Urinary bladder (tissue), 4 donors: ENCODE measurements at places on chromosomes 7 and 10. TPM values are rescaled to one million over a fixed set of nuclear protein-coding genes. Genes with fewer than 3 reads are reported as not detected.

Gene NKX2-3
- 0.11 TPM for total RNA-seq

Gene RET
- 2.7 TPM for total RNA-seq

Gene GIMAP5
- 25.6 TPM for total RNA-seq

GRCh38 chr10:22420787-22421517, 75.7 kb downstream of the SPAG6 start:
- DNase-seq: no peak

Gene IDI2
- not detected for total RNA-seq

DNA sequence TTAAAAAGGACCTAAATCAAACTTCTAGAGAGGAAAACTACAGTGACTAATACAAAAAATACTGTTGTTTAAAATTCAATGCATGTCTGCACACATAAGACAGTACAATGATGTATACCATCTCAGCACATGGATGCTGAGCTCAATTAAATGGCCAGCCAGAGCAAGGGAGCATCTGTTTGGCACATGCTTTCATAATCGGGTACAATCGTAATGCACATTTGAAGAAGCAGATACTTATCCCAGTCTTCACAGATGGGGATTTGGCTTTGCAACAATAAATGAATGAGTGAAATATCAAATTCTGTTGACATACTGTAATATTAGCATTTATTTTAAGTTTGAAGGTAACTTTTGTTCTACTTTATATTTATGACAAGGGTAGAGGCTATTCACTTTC, 187.8 kb downstream of the CRPPA start:
- DNase-seq: no peak

DNA sequence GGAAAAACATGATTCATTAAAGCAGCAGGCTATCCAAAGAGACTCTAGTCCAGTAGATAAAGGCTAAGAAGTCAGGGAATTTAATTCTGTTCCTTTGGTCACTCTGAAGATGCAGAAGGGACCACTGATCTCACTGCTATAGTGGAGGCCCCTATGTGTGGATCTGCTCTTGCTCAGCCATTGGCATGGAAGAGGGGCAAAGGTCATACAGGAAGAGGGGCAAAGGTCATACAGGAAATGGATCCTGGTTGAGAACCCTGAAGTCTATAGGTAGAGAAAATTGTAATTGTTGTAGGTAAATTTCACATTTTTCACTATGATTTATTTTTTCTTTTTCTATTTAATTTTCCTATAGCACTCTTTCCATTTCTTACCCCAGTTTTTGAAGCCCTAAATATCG, 21.6 kb downstream of the OR2AE1 start:
- DNase-seq: no peak

DNA sequence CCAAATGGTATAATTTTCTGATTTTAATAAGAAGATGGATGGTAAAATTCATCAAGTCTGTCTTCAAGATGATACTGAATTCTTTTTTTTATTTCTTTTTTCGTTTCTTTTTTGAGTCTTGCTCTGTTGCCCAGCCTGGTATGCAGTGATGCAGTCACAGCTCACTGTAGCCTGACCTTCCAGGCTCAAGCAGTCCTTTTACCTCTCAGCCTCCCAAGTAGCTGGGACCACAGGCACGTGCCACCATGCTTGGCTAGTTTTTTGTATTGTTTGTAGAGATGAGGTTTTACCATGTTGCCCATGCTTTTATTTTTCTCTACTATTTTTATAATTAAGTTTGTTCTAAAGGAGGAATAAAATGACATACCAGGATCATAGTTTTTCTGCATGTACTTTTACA, 52.1 kb upstream of the HELLS start:
- DNase-seq: no peak

DNA sequence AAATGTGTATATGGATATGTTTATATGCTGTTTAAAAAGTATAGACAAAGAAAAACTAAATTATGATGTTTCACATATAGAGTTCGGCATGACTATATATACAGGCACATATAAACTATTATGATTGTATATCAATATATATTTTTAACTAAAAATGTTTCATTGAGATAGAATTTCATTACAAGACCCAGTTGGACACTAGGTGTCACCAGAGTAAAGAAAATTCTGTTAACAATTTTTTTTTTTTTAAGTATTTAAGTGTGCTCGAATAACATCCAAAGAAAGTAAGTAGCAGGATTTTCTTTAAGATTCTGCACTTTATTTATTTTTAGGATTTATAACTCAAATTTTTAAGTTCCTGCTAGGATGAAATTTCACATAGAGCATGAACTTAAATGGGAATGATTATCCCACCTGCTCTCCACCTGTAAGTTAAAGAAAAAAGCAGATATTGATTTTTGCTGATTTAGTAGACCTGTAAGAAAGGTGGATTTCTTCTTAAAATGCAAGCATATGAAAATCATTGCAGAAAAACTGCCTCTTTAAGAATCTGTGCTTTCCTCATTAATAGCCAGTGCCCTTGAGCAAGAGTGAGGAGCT, 961.5 kb downstream of the PCDH15 start:
- DNase-seq: no peak

Gene MMP21
- total RNA-seq: 0.69 TPM

Gene XPNPEP1
- total RNA-seq: 89.1 TPM

GRCh38 chr10:91389636-91390512, 20.3 kb upstream of the HECTD2 start:
- no peak for DNase-seq

Gene CALN1
- total RNA-seq: 0.42 TPM

- DNase-seq: no peak
These were observed 1.2 kb downstream of the FOXK1 start for GRCh38 chr7:4683043-4683883.

DNA sequence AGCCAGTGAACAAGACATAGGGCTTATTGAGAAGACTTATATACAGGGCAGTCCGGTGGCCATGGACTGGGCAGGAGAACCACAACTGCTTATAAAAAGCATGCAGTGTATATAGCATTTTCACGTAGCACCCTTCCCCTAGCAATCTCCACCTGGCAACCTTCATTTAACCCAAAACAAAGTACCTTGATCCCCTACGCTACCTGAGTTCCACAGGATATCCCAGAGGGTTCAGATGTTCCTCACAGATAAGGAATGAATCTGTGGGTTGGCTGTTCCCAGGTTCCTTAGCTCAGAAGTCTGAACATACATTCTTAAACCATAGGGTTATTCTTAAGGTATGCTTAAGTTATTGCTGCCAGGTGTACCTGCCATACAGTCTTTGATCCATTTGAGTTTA, 22.0 kb upstream of the TNKS2 start:
- no peak for DNase-seq

Gene ANKMY2
- total RNA-seq: 53.1 TPM

- DNase-seq: no peak
These were observed 7.9 kb downstream of the NXPH1 start for GRCh38 chr7:8441106-8441965.

Gene CCDC7
- 109 TPM for total RNA-seq

Gene FAM180A
- total RNA-seq: 0.63 TPM

GRCh38 chr10:126425032-126425431, 36.8 kb upstream of the ADAM12 start:
- DNase-seq: no peak

Gene LEP
- total RNA-seq: not detected

GRCh38 chr7:18059171-18059570, 31.5 kb upstream of the PRPS1L1 start:
- DNase-seq: no peak

DNA sequence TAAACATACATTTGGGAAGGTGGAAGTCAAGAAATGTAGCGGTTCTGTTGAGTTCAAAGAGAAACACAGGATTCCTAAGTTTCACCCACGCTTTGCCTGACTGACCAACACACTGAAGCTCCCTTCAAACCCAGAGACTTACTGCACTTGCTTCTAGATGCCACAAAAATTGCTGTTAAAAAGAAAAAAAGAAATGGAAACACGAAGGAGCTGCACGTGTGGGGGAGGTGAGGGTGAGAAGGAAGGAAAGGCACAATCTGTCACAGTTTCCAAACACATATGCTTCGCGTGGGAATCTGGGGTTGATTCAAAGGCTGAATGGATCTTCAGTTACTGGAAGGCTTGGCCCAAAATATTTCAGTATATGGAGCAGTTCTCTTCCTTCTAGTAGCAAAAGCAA, 495.6 kb downstream of the DNAJB6 start:
- DNase-seq: no peak

- DNase-seq: no peak
These were observed 191.8 kb downstream of the PTPRN2 start for GRCh38 chr7:158395780-158396278.

DNA sequence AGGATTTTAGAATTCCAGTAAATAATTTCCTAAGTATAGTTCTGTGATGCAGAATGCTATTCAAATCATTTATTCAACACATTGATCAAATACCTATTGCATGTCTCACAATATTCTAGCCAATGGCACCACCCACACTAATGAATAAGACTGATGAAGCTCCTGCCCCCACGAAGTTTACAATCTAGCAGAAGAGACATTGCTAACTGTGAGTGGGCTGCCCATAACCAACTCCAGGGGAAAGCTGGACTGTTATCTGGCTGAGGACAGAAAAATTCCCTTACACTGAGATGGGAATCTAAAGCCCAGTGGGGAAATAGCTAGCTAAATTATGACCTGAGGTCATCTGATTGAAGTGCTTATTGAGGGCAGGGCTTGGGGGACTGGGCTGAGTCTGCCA, 128.8 kb upstream of the LYZL2 start:
- DNase-seq: no peak

- no peak for DNase-seq
These were observed 218.2 kb upstream of the IMMP2L start for GRCh38 chr7:111780527-111780926.

- no peak for DNase-seq
These were observed 82.7 kb downstream of the FAM204A start for GRCh38 chr10:118259288-118259906.

DNA sequence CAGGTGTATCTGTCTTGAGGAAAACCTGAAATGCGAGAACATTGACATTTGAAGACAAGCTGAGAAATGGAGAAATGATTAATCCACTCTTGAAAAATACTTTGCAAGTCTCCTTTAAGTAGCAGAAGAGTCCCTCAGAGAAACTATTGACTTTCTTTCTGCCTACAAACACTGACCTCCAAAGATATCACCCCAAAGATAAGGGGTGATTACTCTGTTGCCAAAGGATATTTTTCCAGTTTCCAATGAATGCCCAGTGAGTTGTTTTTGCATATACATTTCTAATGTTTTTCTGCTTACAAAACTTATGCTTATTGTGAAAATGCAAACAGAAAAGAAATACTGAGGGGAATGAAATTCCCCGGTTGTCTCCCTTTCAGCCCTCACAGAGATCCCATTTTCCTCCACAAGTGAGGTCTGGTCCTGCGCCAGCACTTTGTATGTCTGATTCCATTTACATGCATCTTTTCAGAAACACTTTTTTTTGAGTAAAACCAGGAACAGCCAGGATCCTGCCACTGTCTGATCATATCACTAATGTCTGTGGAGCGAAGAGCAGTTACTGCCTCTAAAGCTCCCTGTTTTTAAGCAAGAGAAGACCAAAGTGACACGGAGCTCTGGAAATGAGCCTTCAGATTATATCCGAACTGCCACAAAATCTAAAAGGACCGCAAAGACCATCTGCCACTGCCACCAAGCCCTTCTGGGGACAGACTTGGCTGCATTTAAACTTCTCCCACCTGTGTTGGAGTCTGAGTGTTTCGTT, 82.9 kb upstream of the PDCD4 start:
- DNase-seq: no peak

Gene FOXP2
- 85.2 TPM for total RNA-seq

- no peak for DNase-seq
These were observed 8.0 kb upstream of the FAM221A start for GRCh38 chr7:23672033-23672432.

- DNase-seq: no peak
These were observed 9.5 kb upstream of the FRA10AC1 start for GRCh38 chr10:93711891-93712290.

GRCh38 chr10:66505003-66505657, 420.7 kb upstream of the LRRTM3 start:
- no peak for DNase-seq

DNA sequence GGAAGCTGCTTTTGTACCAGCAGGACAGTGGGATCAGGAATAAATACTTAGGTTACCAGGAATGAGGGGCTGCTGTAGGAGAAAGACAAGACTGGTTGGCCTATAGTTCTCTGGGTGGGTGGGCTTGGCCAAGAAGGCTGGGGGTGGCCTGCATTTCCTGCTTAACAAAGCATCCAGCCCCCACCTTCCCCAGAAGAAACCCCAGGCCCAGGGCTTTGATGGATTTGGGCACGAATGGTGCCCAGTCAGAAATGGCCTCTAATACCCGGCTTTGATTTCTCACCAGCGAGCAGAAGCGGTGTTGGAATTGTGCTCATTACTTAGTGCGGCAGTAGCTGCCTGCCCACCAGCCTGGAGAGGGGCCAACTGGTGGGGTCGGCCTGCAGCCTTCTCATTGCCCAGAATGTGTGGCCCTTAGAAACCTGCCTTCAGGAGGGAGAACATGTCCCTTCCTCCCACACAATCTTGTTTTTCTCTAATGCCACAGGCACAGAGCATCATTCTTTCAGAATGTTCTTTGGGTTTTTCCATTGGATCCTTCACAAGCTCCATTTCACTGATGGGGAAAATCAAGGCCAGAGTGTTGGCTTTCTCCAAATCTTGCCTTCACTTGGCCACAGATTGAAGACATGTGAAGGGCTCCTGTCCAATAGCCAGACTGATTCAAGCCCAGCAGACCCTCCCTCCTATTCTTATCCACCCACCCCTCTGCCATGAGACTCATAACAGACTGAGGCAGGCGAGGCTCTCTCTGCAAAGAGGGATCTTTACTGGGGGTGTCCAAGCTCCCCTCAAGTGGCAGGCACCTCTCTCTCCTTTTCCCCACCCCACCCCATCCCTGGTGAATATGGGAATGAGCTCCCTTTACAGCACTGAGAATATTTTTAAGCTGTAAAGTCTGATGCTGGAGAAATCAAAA, 2.5 kb downstream of the UNC5B start:
- no peak for DNase-seq

Gene CPA4
- total RNA-seq: 3.8 TPM

Gene CC2D2B
- 13.1 TPM for total RNA-seq

DNA sequence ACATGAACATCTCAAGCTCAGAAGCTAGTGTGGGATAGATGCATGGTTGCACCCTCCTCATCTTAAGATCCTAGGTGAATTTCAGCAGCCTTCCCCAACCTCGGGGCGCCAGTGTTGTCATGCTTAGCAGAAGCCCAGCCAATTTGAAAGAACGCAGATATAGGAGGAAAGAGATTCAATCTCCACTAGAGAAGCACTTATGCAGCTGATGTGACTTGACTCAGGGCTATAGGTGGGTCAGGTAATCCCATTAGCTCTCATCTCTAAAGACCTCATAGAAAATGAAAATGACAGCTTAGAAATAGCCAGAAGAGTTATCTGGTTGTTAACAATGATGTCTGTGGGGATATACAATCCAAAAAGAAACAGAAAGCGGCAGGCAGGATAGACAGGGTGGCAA, 310.5 kb downstream of the GPAM start:
- DNase-seq: no peak

Gene ZCWPW1
- 4.2 TPM for total RNA-seq

Gene TRIL
- 20.4 TPM for total RNA-seq
